Fibroblast of lung (primary cell): ENCODE measurements at places on chromosomes 5 and 9. TPM values are rescaled to one million over a fixed set of nuclear protein-coding genes. Genes with fewer than 3 reads are reported as not detected.

The TSTD2 gene
- total RNA-seq, result 19.8 and 20.1 TPM in 2 replicates

DNA sequence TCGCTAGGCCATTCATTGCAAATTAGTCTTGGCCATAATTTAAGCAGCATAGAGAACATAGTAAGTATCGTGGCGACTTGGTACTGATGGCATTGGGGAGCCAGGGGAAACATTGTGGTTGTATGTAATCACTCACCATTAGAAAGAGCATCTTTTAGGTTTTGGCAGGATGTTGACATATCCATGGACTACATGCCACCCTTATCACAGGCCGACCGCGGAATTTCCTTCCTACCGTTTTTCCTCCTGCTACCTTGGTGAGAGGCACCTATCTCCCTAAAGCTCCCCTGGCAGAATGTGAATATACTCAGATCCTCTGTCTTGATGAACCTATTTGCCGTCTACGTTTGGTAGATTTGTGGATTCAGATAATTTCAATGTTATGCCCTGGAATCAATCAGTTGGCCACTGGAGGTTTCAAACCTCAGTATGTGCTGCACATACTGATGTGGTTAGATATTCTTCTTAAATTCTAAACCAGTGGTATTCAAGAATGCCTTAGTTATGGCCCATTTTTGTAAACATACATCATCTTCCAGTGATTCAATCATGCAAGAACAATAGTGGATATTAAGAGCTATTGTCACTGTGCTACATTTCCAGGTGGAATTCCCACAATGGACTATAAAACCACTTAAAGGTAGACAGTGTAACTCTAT, 271.0 kb upstream of the HAPLN1 start:
- DNase-seq, result peak; percentile 91

The TTC39B gene
- total RNA-seq, result 12.1 and 16.8 TPM in 2 replicates

The SUB1 gene
- 76.5 and 88.0 TPM in 2 replicates for total RNA-seq

- DNase-seq, result no peak
Measured at GRCh38 chr9:79300068-79300467, 271.7 kb upstream of the TLE4 start.

DNA sequence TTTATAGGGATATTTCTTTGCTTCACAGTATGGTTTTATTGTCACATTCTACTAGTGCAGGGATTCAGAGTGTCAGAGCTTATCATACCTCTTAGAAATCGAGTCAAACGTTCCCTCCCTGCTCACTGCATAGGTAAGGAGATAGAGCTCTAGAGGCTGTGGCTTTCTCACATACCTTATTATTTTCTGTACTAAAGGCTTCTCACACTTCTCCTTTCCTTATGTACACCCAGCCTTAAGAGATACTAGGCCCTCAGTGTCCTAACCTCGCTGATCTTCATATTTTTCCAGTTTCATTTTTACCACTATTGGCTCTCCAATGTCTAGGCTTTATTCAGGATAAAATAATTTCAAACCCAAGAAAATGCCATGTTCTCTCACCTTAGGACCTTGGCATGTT, 297.3 kb upstream of the RIOK2 start:
- no peak for DNase-seq

The HTR4 gene
- not detected in 2 replicates for total RNA-seq

DNA sequence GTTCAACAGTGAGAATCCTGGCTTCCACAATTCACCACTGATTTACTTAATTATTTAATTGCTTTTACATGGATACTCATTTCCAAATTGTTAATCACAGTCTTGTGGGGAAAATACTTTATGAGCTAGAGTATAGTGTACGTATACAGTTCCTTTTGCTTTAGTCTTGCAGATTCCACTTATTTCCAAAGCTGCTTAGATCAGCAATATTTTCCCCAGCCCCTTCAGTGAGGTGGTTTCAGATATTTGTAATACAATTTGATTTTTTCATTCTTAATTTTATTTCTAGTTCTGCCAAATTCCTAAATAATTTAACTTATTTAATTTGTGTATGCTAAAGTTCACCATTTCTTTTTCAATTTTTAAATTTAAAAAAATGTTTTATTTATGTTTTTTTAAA, 40.3 kb upstream of the GABRA6 start:
- no peak for DNase-seq

The MARVELD2 gene
- total RNA-seq, result 1.3 and 2.5 TPM in 2 replicates

The PCDHAC1 gene
- total RNA-seq, result 0.51 and 0.66 TPM in 2 replicates

DNA sequence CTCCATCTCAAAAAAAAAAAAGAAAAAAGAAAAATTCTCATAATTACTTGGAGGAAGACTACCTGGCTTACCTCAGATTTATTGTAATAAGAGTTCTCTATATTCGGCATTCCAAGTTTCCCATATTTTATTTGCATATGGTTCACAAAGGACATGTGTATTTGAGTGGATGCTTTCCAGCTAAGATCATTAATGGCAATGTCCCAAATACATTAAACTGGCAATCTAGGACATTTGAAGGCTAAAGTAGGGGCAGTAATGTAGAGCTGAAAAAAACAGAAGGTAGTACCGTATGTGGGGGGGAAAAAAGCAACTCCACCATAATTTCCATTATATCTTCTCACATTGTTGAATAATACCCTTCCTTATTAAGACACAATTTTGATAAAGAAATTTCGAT, 4.9 kb downstream of the TUT7 start:
- peak; percentile 32 for DNase-seq

The F12 gene
- total RNA-seq, result under 0.01 and 0.50 TPM in 2 replicates

The CHSY3 gene
- total RNA-seq, result 0.99 and 1.3 TPM in 2 replicates

GRCh38 chr9:128913995-128914772, 6.6 kb upstream of the PHYHD1 start:
- no peak for DNase-seq

DNA sequence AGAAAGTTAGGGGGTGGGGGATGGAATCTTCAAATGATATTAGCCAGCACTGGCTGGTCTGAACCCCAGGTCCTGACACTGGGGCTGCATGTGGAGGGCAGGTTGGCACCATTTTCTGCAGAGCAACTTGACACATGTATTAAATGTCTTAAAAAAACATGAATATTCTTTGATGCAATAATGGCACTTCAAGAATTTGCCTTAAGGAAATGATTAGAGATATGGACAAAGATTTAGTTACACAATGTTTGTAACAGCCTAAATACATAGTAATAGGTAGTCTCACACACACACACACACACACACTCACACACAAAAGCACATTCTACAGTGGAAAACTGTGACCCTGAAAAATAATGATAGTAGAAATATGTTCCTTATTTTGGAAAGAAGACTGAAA, 3.6 kb downstream of the SVEP1 start:
- DNase-seq, result no peak

The MEF2C gene
- total RNA-seq, result 5.4 and 12.2 TPM in 2 replicates
